ENCODE measurements at places on chromosomes 3 and 15. TPM values are rescaled to one million over a fixed set of nuclear protein-coding genes. Genes with fewer than 3 reads are reported as not detected.

METTL6 gene
- 24.9 TPM for total RNA-seq

MUC4 gene
- total RNA-seq = not detected

DPPA4 gene
- not detected for total RNA-seq

SCN11A gene
- 0.02 TPM for total RNA-seq

SLC51A gene
- total RNA-seq = not detected

HYAL1 gene
- 1.00 TPM for total RNA-seq

WDR93 gene
- 0.25 TPM for total RNA-seq

MASP1 gene
- total RNA-seq = not detected

ST3GAL6 gene
- 1.2 TPM for total RNA-seq

DYNC1LI1 gene
- 41.4 TPM for total RNA-seq

PRR20G gene
- 1.6 TPM for total RNA-seq

RBP2 gene
- not detected for total RNA-seq

LRRIQ4 gene
- not detected for total RNA-seq

SQOR gene
- total RNA-seq = 79.3 TPM

HCLS1 gene
- total RNA-seq = 0.06 TPM

GOLGA6B gene
- not detected for total RNA-seq

PAQR5 gene
- total RNA-seq = 97.0 TPM

OR5K3 gene
- total RNA-seq = not detected

AADACL2 gene
- not detected for total RNA-seq

ECE2 gene
- total RNA-seq = not detected

NR2E3 gene
- 0.19 TPM for total RNA-seq

CLDN18 gene
- not detected for total RNA-seq

TRANK1 gene
- 1.7 TPM for total RNA-seq

RETNLB gene
- total RNA-seq = not detected

RAD54L2 gene
- 3.9 TPM for total RNA-seq

SLC2A2 gene
- total RNA-seq = not detected

TRIM42 gene
- not detected for total RNA-seq

FGD5 gene
- total RNA-seq = not detected

DNAJA4 gene
- total RNA-seq = not detected

FANCD2 gene
- 20.1 TPM for total RNA-seq

GOLGA8S gene
- total RNA-seq = 0.18 TPM

NUDT16 gene
- total RNA-seq = 9.2 TPM

IMPG2 gene
- not detected for total RNA-seq

FGF12 gene
- total RNA-seq = 0.81 TPM

CYP8B1 gene
- total RNA-seq = not detected

KCNAB1 gene
- total RNA-seq = not detected

DNAH1 gene
- 0.81 TPM for total RNA-seq

CCR9 gene
- not detected for total RNA-seq

CACNA1D gene
- 0.57 TPM for total RNA-seq

SENP7 gene
- 2.5 TPM for total RNA-seq

PLSCR4 gene
- total RNA-seq = 9.0 TPM

SERINC4 gene
- total RNA-seq = not detected

C15orf61 gene
- 3.8 TPM for total RNA-seq

CMSS1 gene
- total RNA-seq = 61.7 TPM

FBXW12 gene
- total RNA-seq = not detected

CFAP100 gene
- not detected for total RNA-seq

RPP25 gene
- total RNA-seq = 26.6 TPM

SLC12A1 gene
- total RNA-seq = not detected

POMGNT2 gene
- 8.1 TPM for total RNA-seq

GOLGA6D gene
- total RNA-seq = not detected
